Stimulated activated CD4-positive, alpha-beta T cell treated with anti-CD3 and anti-CD28 coated beads, Interleukin-1b, Interleukin-23, amount 100 ng/mL, for 1 hour (primary cell): ENCODE measurements at places on chromosomes 5 and 9.

DNA sequence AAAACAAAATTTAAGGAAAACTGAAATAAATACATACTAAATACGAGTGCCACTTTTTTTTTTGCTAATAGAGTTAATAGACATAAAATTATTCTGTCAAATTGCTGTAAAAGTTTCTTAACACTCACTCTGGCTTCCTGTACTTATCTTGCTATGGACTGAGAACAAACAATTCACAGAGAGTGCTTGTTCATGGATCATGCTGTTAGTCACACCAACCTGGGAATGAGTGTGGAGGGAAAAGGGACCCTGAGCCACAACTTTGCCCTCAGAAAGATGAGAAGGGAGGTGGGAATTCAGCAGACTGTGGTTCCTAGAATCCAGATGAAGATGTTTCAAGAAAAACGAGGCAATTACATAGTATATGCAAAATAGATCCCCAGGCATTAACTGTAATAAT is 246.9 kb downstream of the FBXL7 start:
- DNase-seq, result no peak

GRCh38 chr5:151270599-151270998 is 17.6 kb downstream of the GM2A start:
- DNase-seq, result no peak

DNA sequence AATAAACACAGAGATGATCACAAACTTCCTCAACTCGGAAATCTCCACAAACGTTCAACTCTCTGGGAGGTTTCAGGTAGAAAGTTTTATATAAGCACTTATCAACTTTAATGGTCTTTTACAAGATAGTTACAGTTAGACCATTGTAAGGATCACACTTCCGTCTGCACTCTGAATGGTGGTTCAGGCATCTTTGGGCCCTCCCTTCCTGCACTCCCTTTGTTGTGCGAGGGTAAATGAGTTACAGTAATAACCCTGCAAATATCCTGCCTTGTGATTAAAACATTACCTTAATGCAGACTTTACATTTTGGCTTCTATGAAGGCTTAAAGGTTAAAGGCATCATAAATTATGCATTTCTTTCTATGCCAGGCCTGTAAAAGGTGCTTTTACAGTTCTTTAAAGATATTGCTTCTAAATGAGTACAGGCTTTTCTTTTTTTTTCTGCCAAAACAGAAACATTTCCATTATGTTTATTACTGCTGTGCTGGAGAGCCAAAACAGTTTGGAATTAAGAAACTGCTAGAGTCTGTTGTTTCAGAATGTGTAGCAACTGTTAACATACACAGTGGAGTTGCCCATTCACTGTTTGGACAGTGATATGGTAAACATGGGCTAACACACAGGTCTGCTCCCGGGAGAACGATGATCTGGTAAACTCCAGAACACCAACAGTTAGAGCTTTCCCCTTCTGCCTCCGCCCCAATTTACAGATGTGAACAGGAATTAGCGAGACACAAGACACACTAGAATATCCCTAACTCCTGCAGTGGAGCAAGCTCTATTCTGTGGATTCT is 1.1 kb downstream of the PRUNE2 start:
- no peak for DNase-seq

- DNase-seq, result no peak
Observed at GRCh38 chr5:1026700-1027621, 18.4 kb downstream of the NKD2 start.
